ENCODE measurements at places on chromosomes 2 and 18.
A peak's percentile ranks its signal among the peaks of the same experiment; 100 is the strongest.

- no peaks in the 10 kb centered on the region for H3K36me3 ChIP-seq
- no peak overlapping the region for H3K4me3 ChIP-seq
- H3K27me3 ChIP-seq, result no peaks in the 10 kb centered on the region
- H3K4me1 ChIP-seq, result peaks cover 46% of the 10 kb centered on the region
Measured at GRCh38 chr2:27797841-27798240, 26.3 kb downstream of the MRPL33 start.

DNA sequence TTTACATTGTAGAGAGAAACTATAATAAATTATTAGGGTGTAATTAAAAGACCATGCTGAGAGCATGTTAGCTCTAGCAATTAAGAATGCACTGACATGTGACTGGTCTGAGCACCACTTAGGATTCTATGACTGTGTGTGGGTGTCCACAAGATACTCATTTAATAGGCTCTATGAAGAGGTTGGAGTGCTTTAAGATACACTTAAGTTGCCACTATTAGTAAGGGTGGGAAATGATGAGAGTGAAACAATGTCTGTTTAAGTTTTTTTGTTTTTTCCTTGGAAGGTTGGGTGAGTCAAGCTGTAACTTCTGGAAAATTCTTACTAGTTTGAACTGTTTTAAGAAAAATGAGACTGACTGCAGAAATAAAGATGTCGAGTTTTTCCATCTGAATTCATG is 1.8 kb upstream of the FAP start:
- H3K4me1 ChIP-seq, result peaks cover 35% of the 10 kb centered on the region
- no peak overlapping the region for H3K4me3 ChIP-seq
- no peaks in the 10 kb centered on the region for H3K36me3 ChIP-seq
- no peak for DNase-seq

DNA sequence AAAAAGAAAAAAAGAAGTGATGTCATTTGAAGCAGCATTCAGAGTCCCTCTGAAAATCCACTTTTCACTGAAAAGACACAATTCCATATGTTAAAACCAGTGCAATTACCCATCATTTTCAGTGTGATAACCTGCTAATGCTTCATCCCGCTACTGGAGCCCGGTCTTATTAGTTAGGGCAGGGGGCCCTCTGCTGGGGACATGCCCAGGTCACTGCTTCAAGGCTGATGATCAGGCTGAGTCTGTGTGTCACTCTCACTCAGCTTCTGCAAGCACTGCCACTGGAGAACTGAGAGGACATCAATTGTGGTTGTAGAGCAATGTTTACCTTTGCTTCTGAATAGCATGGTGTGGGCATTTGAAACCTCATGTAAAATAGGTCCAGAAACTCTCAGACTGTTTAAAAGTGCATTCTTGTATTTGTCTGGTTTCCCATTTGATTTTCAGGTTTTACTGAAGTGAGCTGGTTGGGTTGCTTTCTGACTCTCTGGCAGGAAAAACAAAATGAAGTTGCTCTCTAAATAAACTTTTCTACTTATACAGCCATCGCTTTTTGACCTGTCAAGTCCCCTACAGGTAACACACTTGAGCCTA is 49.2 kb upstream of the NXPH2 start:
- peak; percentile 78 for DNase-seq
- no peaks in the 10 kb centered on the region for H3K27me3 ChIP-seq
- H3K36me3 ChIP-seq, result no peaks in the 10 kb centered on the region
- H3K4me1 ChIP-seq, result peaks cover 36% of the 10 kb centered on the region
- H3K4me3 ChIP-seq, result no peak overlapping the region

- peaks cover 28% of the 10 kb centered on the region for H3K27me3 ChIP-seq
- DNase-seq, result peak; percentile 13
- no peaks in the 10 kb centered on the region for H3K4me1 ChIP-seq
- H3K27ac ChIP-seq, result no peak overlapping the region
Measured at GRCh38 chr2:57552885-57553284, 493.7 kb upstream of the VRK2 start.

DNA sequence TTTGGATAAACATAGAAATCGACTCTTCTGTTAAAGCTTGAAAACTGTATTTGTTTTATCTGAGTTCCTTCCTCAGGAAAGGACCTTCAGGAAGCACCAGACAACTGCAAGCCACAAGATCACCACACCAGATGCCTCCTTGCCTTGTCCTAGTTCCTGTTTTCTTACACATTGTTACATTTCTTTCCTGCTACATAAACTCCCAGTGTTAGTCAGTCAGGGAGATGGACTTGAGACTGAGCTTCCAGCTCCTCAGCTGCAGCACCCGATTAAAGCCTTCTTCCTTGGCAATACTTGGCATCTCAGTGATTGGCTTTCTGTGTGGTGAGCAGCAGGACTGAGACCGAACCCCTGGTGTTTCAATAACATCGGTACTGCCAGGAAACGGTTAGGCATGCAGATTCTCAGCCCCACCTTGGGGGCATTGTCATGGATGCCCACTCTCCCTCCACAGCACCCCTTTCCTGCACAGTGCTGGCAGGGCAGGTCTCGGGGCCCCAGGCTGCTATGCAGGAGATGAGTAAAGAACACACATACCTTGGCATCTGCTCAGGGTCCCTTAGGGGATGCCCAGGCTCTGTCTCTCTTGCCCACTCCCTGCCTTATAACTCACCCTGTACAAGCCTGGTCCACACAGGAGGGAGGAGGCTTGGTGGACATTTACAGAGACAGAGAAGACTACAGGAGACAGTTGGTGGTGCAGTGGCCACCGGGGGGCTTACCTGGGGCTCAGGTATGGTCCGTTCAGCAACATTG is 32.6 kb downstream of the ANKMY1 start:
- DNase-seq, result no peak
- H3K4me1 ChIP-seq, result no peaks in the 10 kb centered on the region
- H3K36me3 ChIP-seq, result peaks cover 38% of the 10 kb centered on the region

DNA sequence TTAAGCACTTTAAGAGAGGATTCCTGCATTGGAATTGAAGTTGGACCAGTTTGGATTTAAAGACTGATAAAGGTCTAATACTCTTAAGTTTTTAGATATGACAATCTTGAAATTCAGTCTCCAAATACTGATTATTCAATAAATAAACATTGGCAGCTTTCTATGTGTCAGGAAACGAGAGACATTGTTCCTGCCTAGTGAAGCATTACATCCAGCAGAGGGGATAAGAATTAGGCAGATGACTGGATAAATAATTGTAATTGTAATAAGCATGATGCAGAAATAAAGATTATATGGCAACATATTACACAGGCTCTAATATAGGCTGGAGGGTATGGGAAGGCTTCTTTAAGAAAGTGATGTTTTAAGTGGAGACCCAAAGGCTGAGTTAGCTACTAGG is 226.5 kb upstream of the MMADHC start:
- DNase-seq, result no peak
- H3K27me3 ChIP-seq, result no peaks in the 10 kb centered on the region
- H3K27ac ChIP-seq, result no peak overlapping the region
- no peaks in the 10 kb centered on the region for H3K36me3 ChIP-seq

- no peak for DNase-seq
- no peak overlapping the region for H3K4me3 ChIP-seq
- no peaks in the 10 kb centered on the region for H3K36me3 ChIP-seq
- H3K4me1 ChIP-seq, result no peaks in the 10 kb centered on the region
- no peak overlapping the region for H3K27ac ChIP-seq
Measured at GRCh38 chr2:144683107-144683753, 163.3 kb upstream of the ZEB2 start.

GRCh38 chr18:10304853-10305252 is 149.6 kb upstream of the APCDD1 start:
- H3K4me3 ChIP-seq, result no peak overlapping the region
- peak; percentile 21 for DNase-seq
- peaks cover 15% of the 10 kb centered on the region for H3K27me3 ChIP-seq
- H3K27ac ChIP-seq, result no peak overlapping the region

DNA sequence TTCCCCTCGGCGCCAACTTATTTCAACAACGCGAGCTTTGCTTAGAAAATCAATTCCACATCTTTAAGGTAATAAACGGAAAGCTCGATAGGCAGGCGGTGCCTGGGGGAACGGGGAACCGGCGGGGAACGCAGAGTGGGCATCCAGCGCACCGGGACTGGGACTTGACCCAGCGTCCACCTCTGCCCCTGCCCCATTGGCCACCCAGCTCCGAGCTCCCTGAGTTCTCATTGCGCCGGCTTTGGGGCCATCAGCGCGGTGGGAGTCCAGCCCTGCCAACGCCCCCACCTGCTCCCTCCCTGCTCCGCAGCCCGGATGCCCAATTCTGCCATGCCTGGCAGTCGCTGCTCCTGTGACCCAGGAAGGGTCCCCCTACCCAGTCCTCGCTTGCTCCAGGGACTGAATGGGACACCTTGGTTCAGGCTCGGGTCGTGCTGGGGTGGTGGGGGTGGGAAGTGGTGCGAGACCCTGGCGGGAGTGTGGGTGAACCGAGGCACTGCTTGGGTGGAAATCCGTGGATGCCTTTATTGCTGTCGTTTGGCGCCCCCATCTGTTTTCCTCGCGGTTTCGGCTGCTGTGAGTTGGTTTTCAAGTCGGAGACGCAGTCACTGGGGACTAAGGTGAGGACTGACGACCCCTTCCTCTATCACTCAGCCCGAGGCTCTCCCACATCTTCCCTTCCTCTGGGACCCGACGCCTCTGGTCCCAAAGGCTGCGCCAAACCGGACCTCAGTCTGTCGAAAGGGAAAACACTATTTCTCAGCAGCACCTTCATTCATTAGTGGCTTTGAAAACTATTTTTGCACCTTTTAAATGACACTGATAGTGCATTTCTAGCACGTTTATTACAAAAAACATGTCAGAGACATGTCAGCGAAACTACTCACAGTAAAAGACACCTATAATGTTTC is 2.4 kb upstream of the EVX2 start:
- peak; percentile 49 for DNase-seq
- H3K4me1 ChIP-seq, result peaks cover 12% of the 10 kb centered on the region
- H3K36me3 ChIP-seq, result no peaks in the 10 kb centered on the region
- peak overlapping the region; percentile 54 for H3K4me3 ChIP-seq
- H3K27me3 ChIP-seq, result peaks cover 50% of the 10 kb centered on the region

DNA sequence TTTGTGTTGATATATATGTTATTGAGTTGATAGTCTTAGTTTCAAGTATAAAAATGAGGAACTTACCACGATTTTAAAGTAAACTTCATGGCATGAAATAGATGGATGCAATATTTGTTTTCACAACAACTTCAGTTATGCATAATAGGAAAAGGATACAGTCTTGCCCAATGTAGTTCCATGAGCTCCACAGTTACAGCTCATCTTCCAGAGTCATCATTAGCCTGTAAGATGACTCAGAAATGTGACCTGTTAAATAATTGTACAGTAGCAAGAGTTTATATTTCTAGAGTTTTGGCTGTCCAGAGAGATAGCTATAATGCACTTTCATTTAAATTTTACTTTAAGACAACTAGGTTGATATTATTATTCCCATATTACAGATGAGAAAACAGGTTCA is 80.9 kb upstream of the ARHGAP28 start:
- no peaks in the 10 kb centered on the region for H3K4me1 ChIP-seq
- no peak overlapping the region for H3K4me3 ChIP-seq
- H3K27ac ChIP-seq, result no peak overlapping the region
- DNase-seq, result peak; percentile 13
- H3K27me3 ChIP-seq, result no peaks in the 10 kb centered on the region

GRCh38 chr2:217513258-217513657 is 489.5 kb downstream of the TNS1 start:
- no peak for DNase-seq
- H3K27me3 ChIP-seq, result no peaks in the 10 kb centered on the region
- no peak overlapping the region for H3K4me3 ChIP-seq
- H3K27ac ChIP-seq, result no peak overlapping the region
- peaks cover 11% of the 10 kb centered on the region for H3K4me1 ChIP-seq

DNA sequence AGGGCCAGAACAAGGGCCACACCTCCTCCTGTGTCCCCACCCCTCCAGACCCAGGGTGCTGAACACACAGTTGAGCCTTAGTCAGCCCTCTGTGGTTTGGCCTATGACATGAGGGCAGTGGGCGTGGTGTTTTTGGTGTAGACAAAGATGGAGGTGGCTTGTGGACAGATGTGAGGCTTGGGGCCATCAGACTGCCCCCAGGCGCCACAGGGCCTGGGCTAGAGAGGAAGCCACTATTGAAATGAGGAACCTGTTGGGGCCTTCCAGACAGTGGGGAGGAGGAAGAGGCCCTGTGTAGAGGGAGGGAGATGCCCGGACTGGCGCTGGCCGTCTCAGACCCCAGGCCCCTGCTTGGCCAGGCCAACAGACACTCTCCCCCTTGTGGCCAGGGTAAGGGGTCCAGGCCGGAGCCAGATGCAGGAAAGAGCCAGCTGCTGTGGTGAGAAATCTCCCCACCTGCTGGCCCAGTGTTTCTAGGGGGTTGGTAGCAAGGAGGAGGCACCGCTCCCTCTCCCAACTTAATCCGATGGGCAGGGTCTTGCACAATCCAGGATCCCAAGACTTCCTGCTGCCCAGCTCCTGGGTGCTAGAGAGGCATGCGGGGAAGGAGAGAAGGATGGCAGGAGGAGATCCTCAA is 53.8 kb downstream of the SMAD7 start:
- no peak overlapping the region for H3K27ac ChIP-seq
- DNase-seq, result peak; percentile 24
- no peaks in the 10 kb centered on the region for H3K36me3 ChIP-seq
- H3K4me1 ChIP-seq, result peaks cover 6% of the 10 kb centered on the region
- no peaks in the 10 kb centered on the region for H3K27me3 ChIP-seq

DNA sequence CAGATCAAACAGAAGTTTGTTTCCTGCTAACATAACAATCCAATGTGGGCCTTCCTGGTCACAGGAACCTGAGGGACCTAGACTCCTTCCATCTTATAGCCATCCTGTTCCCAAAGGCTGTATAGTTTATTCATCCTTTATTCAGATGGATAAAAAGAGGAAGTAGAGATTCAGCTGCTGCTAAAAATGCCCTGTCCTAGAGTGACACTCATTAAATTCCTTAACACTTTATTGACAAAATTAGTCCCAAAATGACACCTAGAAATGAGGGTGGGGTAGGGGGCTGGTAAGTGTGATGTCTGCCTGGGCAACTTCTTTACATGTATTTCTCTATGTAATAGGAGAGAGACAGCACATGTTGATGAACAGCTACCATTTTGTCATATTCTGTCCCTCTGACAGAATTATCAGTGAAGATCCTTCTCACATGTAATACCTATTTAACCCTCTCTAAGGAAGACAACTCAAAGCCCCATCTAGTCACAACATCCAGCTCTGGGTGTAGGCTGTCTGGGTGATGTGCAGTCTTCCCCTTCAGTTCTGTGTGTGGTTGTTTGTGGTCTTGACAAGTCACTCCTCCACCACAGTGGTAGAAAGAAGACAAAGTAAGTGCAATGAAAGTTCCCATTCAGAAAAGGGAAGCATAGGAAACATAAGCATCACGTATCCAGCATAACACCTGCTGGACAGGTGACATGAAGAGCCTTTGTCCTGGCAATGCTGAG is 253.9 kb upstream of the CNTNAP5 start:
- no peak for DNase-seq
- H3K4me1 ChIP-seq, result no peaks in the 10 kb centered on the region
- H3K27me3 ChIP-seq, result no peaks in the 10 kb centered on the region
- no peak overlapping the region for H3K27ac ChIP-seq

DNA sequence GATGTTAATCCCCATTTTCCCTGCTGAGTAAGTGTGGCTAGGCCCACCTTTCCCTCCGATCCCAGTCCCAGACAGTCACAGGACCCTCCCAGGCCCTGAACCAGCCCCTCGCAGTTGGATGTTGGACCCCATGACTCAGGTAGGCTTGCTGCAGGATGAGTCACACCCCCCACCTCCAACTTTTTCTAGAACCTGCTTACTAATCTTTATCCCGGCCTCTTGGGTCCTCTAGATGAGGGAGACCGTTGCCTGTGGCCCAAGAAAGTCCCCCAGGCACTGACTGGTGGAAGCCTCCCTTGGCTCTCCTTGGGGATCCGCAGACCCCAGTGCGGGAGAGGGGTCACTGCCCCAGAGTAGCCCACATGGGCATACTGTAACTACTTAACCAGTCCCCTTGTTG is 98.5 kb downstream of the SMAD7 start:
- H3K4me3 ChIP-seq, result no peak overlapping the region
- H3K27ac ChIP-seq, result no peak overlapping the region
- no peaks in the 10 kb centered on the region for H3K4me1 ChIP-seq
- no peak for DNase-seq

Measured in PC-3 (cell line).